ENCODE measurements at places on chromosomes 11 and 22. TPM values are rescaled to one million over a fixed set of nuclear protein-coding genes. Genes with fewer than 3 reads are reported as not detected.

GRCh38 chr11:85854212-85854556 is 999 bp upstream of the CCDC83 start:
- H3K4me1 ChIP-seq: peaks cover 8% of the 10 kb centered on the region
- peak overlapping the region; percentile 57 for H3K27ac ChIP-seq
- H3K4me3 ChIP-seq: peak overlapping the region; percentile 88

- peaks cover 10% of the 10 kb centered on the region for H3K27me3 ChIP-seq
- H3K36me3 ChIP-seq: no peaks in the 10 kb centered on the region
These were observed 9.5 kb downstream of the SLC16A8 start for GRCh38 chr22:38074181-38075104.

- no peak for DNase-seq
- peaks cover 27% of the 10 kb centered on the region for H3K4me1 ChIP-seq
- peaks cover 1% of the 10 kb centered on the region for H3K27me3 ChIP-seq
- H3K36me3 ChIP-seq: no peaks in the 10 kb centered on the region
- no peak overlapping the region for H3K27ac ChIP-seq
- H3K4me3 ChIP-seq: no peak overlapping the region
These were observed 5.7 kb downstream of the LTO1 start for GRCh38 chr11:69669486-69669885.

ALX4 gene
- not detected for total RNA-seq

RAB39A gene
- total RNA-seq: 21.9 TPM

DNA sequence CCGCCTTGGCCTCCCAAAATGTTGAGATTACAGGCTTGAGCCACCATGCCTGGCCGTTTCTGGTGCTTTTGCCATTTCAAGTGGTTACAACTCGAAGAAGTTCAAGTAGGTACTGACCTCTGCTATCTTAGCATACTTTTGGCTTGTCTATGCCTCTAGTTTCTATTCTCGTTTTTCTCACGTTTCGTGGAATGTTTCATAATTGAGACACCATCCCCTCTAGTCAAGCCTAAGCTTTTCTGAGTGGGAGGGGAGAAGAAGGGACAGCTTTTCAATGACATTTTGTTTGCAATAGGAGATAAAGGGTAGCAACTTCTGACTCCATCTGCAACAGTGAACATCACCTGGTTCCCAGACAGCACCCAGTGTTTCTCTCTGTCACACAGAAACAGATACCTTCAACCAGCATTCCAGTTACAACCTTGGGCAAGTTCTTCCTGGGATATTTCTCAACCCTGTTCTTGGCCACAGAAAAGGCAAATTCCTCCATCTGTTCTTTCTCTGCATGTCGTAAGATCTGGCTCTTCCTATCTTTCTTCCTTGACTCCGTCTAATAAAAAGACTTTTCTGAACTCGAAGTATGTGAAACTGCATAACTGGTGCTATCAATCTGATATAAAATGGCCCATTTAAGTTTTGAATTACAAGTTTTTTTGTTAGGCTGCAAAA is 25.5 kb downstream of the DDI1 start:
- DNase-seq: no peak
- no peaks in the 10 kb centered on the region for H3K27me3 ChIP-seq
- H3K27ac ChIP-seq: no peak overlapping the region
- H3K4me1 ChIP-seq: no peaks in the 10 kb centered on the region
- H3K4me3 ChIP-seq: no peak overlapping the region

GRCh38 chr11:61589961-61590360 is 9.1 kb upstream of the SYT7 start:
- H3K27ac ChIP-seq: no peak overlapping the region
- no peak overlapping the region for H3K4me3 ChIP-seq
- no peaks in the 10 kb centered on the region for H3K36me3 ChIP-seq
- peaks cover 16% of the 10 kb centered on the region for H3K27me3 ChIP-seq
- DNase-seq: no peak

Data from glutamatergic neuron (in vitro differentiated cells).